Midbrain (tissue), 1 donor: ENCODE measurements at places on chromosomes 6 and 20.

GRCh38 chr6:112773187-112773586 is 426.1 kb downstream of the RFPL4B start:
- DNase-seq: no peak

- no peak for DNase-seq
Measured at GRCh38 chr6:148704400-148705246, 42.2 kb upstream of the UST start.

DNA sequence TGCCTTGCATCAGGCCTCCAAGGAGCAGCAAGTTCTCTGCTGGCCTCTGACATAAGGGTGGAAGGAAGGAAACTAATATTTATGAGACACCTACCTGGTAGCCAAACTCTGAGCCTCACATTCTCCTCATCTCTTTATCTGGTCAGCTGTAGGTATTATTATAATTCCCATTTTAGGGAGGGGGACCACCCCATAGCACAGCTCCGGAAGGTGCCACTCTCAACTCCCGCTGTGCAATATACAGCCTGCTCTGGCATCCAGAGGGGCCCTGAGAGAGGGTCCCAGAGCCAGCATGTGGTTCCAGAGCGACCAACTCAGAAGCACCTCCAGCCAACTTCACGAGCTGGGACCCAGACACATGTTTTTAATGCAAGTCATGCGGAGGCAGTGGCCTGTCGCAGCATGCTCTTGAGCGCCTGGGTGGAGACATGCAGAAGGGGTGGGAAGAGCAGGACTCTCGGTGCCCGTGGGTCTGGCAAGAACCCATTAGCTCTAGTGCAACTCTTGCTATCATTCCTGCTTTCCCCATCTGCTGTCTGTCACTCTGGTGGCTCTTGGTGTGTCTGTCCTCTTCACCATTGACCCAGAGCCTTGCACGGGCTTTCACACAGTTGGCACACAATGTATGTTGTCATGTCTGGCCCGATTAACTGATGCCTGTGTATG is 15.0 kb upstream of the MYMX start:
- no peak for DNase-seq

DNA sequence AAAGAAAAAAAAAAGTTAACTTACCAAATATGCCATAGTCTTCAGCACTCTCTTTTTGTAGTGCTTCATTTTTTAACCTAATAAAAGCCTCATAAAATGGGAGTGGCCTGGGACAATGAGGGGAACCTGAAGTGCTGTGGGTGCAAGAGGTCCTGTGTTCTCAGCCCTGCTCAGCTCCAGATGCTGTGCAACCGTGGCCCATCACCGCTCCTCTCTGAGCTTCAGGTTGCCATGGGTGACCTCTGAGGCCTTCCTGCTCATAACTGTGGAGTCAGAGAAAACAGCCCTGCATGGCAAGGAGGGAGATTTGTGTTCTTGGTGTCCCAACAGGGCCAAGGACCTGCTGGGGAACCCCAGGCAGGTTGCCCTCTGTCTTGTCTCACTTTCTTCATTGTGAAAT is 10.0 kb downstream of the TCF15 start:
- DNase-seq: no peak

DNA sequence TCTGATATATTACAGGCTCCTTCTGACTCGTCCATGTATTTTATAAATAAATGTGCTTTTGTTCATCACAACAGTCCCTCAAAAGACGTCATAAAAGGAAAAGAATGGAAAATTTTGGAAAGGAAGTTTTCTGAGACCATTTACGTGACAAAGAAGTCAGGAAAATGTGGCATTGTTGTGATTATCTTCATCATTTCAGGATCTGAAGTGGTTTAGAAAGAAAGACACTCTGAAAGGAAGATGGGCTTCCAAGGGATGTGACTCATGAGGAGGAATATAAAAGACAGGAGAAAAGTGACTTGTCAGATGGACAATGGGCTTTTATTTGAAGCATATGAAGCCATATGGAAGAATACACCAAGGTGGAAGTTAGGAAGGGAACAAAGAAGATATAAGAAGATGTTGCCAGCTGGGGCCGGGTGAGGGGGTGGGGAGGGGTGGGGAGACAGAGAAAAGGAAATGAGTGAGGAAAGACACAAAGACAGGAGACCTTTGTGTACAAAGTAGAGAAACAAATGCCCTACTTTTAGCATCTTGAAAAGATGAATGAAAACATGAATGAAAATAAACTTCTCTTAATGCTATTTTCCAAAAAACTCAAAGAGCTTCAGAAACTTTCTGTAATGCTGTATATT is 190.3 kb upstream of the PREP start:
- no peak for DNase-seq

DNA sequence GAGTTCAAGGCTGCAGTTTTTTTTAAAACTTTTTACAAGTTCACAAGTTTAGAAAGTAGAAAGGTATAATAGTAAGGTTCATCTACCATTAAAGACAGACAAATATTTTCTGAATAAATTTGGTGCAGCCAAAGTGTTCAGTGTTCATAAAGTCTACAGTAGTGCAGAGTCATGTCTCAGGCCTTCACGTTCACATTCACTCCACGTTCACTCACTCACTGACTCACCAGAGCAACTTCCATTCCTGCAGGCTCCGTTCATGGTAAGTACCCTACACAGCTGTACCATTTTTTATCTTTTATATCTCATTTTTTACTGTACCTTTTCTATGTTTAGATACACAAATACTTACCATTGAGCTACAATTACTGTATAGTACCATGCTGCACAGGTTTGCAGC is 67.6 kb downstream of the B4GALT5 start:
- DNase-seq: no peak

DNA sequence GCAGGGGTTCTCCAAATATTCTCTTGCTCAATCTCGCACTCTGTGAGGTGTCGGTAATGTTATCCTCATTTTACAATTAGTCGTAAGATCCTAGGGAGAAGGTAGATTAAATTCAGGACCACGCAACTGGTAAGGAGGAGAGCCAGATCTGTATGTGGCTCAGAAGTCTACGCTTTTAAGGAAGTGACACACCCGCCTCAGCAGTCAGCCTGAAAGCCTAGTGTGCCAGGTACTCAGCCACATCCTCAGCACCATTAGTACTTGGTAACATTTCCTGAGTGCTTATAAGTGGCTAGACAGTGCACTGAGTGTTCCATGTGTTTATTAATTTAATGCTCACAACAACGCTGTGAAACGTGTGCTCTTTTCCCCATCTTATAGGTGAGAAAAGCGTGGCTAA is 63.7 kb downstream of the DHX35 start:
- DNase-seq: no peak

GRCh38 chr6:149060985-149061760 is 256.3 kb upstream of the TAB2 start:
- DNase-seq: no peak

GRCh38 chr6:139112561-139112960 is 22.3 kb upstream of the HECA start:
- no peak for DNase-seq

DNA sequence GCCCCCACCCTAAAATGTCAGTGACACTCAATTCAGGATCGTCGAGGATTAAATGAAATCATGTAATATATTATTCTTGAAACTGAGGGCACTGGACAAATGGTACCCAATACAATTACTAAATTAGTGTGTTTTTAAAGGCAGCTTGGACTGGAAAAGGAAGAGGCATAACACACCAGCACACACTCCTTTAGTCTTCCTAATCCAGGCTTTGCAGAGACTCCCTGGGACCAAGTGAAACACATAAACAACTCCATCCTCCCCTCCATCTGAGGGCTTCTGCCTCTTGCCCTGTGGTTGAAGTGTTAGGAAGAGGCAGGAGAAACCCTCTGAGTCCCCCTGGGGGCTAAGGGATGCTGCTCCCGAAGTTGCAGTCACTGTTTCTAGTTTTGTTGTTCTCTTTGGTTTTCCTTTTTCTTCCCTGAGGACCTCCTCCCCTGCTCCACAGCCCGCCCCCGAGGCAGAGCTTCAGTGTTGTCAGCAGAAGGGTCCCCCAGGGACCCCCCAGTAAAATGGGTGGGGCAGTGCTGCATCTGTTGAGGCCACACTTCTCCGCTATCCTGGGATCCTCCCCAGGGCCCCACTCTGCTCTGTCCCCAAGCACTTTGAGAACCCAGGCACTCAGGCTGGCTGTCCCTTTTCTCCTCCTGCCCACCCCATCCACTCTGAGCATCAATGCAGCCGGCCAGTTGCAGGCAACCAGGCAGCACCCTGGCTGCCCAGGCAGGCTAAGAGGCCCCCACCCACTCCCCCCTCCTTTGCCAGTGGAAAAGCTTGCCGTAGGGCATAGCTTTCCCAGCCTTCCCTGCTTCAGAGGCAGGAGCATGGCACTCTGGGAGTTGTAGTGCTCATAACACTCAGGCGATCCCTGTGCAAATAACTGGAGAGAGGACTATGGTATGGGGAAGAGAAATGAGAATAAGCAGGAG is 5.9 kb downstream of the TMEM63B start:
- DNase-seq: peak; percentile 72
